Stimulated activated CD8-positive, alpha-beta memory T cell treated with anti-CD3 and anti-CD28 coated beads, Interleukin-7, amount 100 ng/mL, for 24 hours (primary cell): ENCODE measurements at places on chromosomes 3 and 15.

DNA sequence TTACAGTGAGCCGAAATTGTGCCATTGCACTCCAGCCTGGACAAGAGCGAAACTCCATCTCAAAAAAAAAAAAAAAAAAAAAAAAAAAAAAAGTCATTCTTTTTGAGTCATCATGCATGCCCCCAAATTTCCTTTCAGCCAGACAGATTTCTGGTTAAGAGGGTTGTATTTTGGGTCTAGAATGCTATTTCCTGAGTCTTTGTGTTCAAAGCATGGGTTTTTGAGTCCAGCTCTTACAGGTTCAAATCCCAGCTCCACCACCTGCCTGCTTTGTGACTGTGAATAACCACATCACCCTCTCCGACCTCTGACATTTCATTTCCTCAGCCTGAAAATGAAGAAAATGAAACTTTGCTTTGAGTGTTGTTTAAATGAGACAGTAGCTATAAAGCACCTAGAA is 9.3 kb upstream of the C15orf61 start:
- no peak for DNase-seq

- no peak for DNase-seq
Measured at GRCh38 chr15:61069394-61070075, 159.6 kb downstream of the RORA start.

GRCh38 chr15:96412045-96412905 is 81.8 kb downstream of the NR2F2 start:
- no peak for DNase-seq

GRCh38 chr3:134371542-134372324 is 2.5 kb downstream of the AMOTL2 start:
- no peak for DNase-seq

- DNase-seq: no peak
Measured at GRCh38 chr15:77533578-77534430, 98.9 kb downstream of the LINGO1 start.

GRCh38 chr3:196721097-196721496 is 8.9 kb downstream of the PIGX start:
- no peak for DNase-seq
